ENCODE measurements at places on chromosomes 16 and 17.

GRCh38 chr16:63516394-63516793, 1480.2 kb upstream of the CDH8 start:
- no peak for DNase-seq

GRCh38 chr16:57038166-57038565, 48.8 kb downstream of the NLRC5 start:
- DNase-seq = no peak

GRCh38 chr17:60371818-60372510, 20.0 kb downstream of the USP32 start:
- DNase-seq = no peak

GRCh38 chr16:26569793-26570192, 496.9 kb upstream of the C16orf82 start:
- no peak for DNase-seq

- no peak for DNase-seq
Measured at GRCh38 chr16:80664786-80665185, 124.0 kb downstream of the DYNLRB2 start.

DNA sequence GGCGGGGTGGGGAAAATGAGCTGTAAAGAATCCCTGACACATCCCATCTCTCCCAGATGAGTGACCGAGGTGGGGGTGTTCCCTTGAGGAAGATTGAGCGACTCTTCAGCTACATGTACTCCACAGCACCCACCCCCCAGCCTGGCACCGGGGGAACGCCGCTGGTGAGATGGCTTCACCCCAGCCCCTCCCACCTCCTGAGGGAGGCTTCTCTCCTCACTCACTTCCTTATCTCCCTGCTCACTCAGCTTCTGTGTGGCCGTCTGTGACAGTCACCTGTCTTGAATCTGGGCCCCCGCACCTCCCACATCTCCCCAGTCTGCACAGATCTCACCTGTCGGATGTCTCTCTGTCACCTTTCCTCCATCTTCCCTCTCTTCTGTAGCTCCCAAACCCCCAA, 13.4 kb downstream of the PDK2 start:
- no peak for DNase-seq

DNA sequence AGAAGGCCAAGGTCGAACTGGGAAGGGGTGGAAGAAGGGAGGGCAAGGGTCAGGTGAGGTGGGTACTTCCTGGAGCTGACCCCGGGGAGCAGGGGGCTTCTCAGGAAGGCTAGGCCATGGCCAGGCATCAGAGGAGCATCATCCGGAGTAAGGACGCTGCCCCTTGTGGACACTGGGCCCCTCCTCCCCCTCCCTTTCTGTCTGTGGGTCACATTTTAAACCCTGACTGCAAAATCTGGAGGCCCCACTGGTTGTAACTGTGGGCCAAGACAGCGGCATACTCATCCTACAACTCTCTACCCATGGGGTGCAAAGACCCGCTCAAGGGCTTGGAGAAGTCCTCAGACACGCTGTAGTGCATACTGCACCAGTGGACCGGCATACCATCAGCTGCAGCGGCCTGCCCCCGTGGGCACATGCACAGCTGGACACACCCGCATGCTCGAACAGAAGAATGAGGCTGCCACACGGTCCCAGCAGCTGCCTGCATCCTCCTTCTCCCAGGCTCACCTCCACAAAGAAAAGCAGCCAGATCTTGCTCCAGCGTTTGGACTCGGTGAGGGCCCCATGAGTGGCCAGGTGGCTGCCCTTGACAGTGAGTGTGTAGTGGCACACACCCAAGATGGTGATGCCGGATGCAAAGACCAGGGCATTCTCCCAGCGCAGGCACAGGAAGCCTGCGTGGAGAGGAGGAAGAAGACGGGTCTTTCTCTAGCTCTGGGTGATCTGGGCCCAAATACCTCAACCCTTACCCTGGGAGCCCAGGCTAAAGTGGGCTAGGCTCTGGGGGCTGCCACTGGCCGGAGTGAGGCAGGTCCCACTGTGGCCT, 1.2 kb downstream of the FADS6 start:
- no peak for DNase-seq

- DNase-seq = no peak
Measured at GRCh38 chr16:8764525-8765250, 32.8 kb downstream of the TMEM186 start.

DNA sequence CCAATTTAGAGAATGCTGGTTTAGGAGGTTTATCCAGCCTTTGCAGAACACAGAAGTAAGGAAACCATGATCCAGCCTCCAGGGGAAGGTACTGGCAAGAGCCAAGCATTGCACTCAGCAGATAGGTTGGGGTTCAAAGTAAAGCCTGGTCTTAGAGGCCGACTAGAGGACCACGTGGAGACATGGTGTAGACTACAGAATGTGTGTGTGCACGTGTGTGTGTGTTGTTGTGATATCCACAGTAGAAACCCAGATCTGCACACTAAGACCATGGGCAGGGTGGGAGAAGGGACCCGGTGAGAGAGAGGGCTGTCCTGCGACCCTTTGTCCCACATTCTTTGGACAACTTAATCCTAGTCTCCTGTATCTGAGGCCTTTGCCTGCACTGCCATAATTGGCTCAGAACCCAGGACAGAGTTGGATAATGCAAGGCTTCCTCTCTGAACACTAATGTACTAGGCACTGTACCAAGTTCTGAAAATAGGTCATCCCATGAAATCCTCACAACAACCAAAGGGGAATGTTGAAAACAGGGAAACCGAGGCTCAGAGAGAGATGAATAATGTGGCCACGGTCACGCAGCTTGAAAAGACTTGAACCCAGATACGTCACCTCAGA, 325.1 kb upstream of the HSBP1 start:
- no peak for DNase-seq

- DNase-seq = no peak
Measured at GRCh38 chr16:55250701-55251100, 73.3 kb upstream of the IRX6 start.

DNA sequence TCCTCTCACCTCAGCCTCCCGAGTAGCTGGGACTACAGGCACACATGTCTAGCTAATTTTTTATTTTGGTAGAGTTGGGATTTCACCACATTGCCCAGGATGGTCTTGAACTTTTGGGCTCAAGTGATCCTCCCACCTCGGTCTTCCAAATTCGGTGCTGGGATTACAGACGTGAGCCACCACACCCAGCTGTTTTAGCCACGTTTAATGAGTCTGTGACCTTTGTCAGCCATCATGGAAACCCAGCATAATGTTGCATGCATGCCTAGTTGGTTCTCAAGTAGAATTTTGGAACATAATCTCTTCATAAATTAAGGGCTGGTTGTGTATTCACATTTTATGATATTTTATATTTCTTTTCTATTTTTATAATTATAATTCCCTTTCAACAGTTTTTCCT, 42.0 kb downstream of the GOSR1 start:
- no peak for DNase-seq

GRCh38 chr16:14345512-14346115, 274.5 kb downstream of the MRTFB start:
- DNase-seq = no peak

- no peak for DNase-seq
Measured at GRCh38 chr17:80860101-80860671, 131.5 kb upstream of the CHMP6 start.

GRCh38 chr16:525123-525519, 2.4 kb upstream of the CAPN15 start:
- DNase-seq = no peak

GRCh38 chr17:4969047-4969550, 1.5 kb upstream of the SPAG7 start:
- peak; percentile 25 for DNase-seq

- DNase-seq = no peak
Measured at GRCh38 chr16:745739-746138, 4.9 kb upstream of the CIAO3 start.

DNA sequence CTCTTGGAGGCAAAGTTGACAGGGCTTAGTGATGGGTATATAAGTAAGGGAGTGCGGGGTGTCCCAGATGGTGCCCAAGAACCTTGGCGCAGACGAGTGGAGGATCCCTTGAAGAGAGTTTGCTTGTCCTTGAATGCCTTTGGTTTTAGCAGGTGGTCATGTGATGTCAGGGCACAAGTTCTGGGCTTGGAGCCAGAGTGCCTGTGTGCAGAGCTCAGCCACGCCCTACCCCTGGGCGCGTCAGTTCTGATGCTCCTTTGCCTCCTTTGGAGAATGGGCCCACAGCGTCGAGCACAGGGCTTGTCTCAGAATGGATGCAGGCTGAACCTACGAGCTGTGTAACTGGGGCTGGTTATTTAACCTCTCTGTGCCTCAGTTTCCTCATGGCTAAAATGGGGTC, 412.2 kb upstream of the EEF2KMT start:
- DNase-seq = no peak

- no peak for DNase-seq
Measured at GRCh38 chr17:78231991-78232858, 794 bp downstream of the TMEM235 start.

GRCh38 chr17:15278924-15279477, 13.9 kb upstream of the PMP22 start:
- DNase-seq = no peak

DNA sequence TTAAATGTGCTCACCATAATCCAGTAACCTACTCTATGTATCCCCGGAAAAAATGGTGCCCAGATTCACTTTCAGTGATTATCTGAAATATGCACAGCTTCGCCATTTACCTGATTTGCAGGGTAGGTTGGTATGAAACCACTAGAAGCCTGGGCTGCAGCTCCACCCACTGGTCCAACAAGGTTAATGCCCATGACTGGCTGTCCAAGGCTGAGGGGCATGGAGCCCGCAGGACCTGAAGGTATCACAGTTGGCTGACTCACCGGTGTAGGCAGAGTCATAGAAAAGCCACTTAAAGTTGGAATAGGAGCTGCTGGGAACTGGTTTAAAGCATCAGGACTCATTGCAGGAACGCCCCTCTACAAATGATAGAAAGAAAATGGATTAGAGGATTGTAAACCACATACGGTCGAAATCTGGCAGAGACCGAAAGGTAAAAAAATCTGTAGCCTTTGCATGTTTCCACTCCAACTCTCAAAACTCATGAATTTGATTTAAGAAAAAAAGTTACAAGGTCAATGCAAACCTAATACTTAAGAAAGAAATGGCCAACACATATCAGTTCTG, 38.6 kb downstream of the SYNRG start:
- DNase-seq = peak; percentile 8

DNA sequence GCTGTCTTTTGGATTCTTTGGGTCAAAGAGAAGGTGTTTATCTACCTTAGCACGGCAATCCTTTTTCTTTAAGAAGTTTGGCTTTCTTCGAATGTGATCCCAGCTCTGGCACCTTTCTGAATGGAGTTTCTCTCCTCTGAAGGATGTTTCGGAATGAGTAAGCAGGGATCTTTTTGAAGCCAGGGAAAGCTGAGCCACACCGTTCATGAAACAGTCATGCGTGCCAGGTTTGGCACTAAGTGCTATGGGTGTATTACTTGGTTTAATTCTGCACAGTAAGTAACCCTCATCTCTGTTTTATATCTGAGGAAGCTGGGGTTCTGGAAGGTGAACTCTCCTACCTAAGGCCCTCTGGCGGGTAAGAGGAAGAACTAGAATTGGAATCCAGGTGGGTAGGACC, 234.5 kb downstream of the NTN1 start:
- no peak for DNase-seq

Data from activated T-cell treated with anti-CD3 and anti-CD28 coated beads, Interleukin-2, amount 50 U/mL, for 4 hours (primary cell).